ENCODE measurements at places on chromosomes 13 and 19. TPM values are rescaled to one million over a fixed set of nuclear protein-coding genes. Genes with fewer than 3 reads are reported as not detected.

GRCh38 chr13:30340331-30341250 lies 33.2 kb upstream of the KATNAL1 start:
- H3K36me3 ChIP-seq, result no peaks in the 10 kb centered on the region
- H3K27ac ChIP-seq, result no peak overlapping the region
- no peaks in the 10 kb centered on the region for H3K4me1 ChIP-seq
- H3K4me3 ChIP-seq, result no peak overlapping the region
- no peak for DNase-seq
- H3K27me3 ChIP-seq, result no peaks in the 10 kb centered on the region

- H3K4me1 ChIP-seq, result peaks cover 4% of the 10 kb centered on the region
- H3K27me3 ChIP-seq, result no peaks in the 10 kb centered on the region
- DNase-seq, result no peak
- no peaks in the 10 kb centered on the region for H3K36me3 ChIP-seq
- H3K27ac ChIP-seq, result no peak overlapping the region
Observed at GRCh38 chr13:42275506-42275905, 3.6 kb downstream of the AKAP11 start.

The COG6 gene
- total RNA-seq, result 27.0 TPM

- H3K27me3 ChIP-seq, result no peaks in the 10 kb centered on the region
- no peak for DNase-seq
Observed at GRCh38 chr13:73462241-73462640, 403.4 kb downstream of the KLF5 start.

The JUNB gene
- 106 TPM for total RNA-seq

Measured in pancreas (tissue), 10 donors.